Breast epithelium (tissue), 4 donors: ENCODE measurements at places on chromosomes 2 and 18.

DNA sequence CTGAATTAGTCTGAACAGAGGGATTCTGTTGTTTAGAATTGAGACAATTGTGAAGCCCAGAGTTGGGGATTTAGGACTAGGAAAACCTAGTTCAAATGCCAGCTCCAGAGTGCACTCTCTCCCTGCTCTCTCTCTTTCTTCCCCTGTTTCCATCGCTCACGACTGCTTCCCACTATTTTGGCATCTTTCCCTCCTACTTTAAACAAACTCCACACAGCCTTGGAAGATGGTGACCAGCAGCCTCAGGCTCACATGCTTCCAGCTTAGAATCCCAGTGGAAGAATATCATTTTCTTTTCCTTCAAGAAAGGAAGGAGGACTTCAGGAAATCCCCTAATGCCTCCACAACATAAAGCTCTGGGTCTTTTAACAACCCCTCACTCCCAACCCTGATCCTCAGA is 6.1 kb upstream of the DNMT3A start:
- no peaks in the 10 kb centered on the region for H3K27me3 ChIP-seq
- H3K27ac ChIP-seq, result no peak overlapping the region
- no peak for DNase-seq
- no peaks in the 10 kb centered on the region for H3K4me1 ChIP-seq

DNA sequence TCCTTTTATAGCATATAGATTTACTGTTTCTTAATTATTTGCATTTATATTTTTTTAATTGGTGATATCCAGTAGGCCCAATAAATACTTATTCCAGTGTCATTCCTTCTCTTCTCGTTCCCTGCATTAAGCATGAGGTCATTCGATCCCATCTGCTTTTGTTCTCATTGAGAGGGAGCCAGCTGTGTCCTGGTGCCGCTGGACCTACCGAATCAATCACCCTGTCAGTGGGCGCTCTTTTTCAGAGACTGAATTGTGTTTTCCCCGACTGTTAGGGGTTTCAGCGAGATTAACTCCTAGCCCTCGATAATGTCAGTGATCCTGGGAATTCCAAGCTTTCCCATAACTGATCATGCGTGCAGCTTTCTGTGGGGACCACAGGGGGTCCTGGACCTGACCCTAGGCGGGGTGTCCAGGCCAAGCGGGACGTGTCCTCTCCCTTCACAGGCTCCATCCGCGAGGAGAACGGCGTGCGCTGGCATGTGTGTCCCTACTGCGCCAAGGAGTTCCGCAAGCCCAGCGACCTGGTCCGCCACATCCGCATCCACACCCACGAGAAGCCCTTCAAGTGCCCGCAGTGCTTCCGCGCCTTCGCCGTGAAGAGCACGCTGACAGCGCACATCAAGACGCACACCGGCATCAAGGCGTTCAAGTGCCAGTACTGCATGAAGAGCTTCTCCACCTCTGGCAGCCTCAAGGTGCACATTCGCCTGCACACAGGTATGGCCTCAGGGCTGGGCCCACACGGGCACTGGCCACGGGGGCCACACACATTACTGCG is 72.4 kb downstream of the ZNF236 start:
- no peak overlapping the region for H3K27ac ChIP-seq
- no peaks in the 10 kb centered on the region for H3K4me1 ChIP-seq
- H3K27me3 ChIP-seq, result no peaks in the 10 kb centered on the region
- H3K36me3 ChIP-seq, result peaks cover 18% of the 10 kb centered on the region
- no peak for DNase-seq

DNA sequence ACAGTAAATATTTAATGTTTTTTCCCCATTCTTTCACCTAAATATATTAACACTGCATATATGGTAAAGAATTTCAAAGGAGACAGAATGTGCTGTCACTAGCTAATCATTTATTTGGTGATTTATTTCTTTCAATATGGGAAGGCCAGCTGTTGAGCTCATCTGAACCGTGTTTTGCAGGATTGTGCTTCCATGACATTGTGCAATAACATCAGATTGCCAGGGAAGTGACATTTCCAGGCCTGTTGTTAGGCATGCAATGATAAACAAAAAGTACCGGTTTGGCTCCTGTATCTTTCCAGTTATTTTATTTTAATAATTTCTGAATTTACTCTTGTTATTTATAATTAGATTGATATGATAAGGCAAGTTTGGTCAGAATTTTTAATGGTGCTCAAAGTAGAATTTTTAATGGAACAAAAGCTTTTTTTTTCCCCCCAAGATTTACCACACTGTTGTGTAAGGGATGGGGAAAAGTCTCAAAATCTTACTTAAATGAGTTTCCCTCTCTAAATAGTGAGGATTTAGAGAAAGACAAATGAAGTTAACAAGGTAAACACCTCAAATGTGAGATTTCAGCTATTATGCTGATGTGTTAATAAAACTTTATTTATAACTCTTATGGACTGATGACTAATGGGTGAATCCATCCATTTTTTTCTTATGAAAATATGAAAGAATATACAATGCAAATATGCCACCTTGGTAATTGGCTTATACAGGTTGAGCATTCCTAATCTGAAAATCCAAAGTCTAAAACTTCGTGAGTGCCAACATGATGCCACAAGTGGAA is 52.7 kb downstream of the MALT1 start:
- H3K4me1 ChIP-seq, result no peaks in the 10 kb centered on the region
- H3K36me3 ChIP-seq, result no peaks in the 10 kb centered on the region
- H3K27me3 ChIP-seq, result no peaks in the 10 kb centered on the region
- no peak overlapping the region for H3K4me3 ChIP-seq
- no peak overlapping the region for H3K27ac ChIP-seq

- DNase-seq, result no peak
- H3K4me3 ChIP-seq, result no peak overlapping the region
- H3K27me3 ChIP-seq, result no peaks in the 10 kb centered on the region
- H3K27ac ChIP-seq, result no peak overlapping the region
- H3K36me3 ChIP-seq, result no peaks in the 10 kb centered on the region
Observed at GRCh38 chr2:112917856-112918255, 6.9 kb downstream of the IL37 start.

DNA sequence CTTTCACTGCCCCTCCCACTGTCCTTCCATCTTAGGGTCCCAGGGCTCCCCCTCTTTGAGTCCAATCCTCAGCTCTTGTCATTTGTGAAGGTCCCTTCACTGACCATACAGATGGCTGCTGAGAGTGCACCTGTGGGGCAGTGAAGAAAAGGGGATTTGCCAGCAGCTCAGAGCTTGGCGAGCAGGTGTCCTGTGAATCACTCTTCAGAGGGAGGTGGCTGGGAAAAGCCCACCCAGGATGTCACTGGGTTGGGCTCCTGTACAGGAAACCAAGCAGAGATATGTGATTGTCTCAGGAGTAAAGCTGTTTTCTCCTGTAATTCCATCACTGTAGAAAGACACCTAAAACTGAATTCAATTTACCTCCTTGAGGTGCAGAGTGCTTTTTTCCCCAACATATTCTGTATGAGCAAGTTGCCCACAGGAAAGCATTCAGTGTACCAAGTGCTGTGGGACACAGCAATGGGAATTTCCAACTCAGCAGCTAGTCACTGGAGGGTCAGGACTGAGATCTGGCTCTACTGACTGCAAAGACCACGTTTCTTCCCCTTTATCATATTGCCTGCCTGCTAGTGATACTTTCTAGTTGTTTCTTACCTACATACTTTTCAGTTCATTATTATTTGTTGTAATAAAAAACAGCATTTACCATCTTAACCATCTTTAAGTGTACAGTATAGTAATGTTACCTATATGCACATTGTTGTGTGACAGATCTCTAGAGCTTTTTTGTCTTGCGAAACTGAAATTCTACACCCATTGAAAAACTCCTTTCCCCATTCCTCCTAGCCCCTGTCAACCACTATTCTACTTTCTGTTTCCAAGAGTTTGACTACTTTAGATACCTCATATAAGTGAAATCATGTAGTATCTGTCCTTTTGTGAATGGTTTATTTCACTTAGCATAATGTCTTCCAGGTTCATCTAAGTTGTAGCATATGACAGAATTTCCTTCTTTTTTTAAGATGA is 239.1 kb downstream of the TSN start:
- H3K4me1 ChIP-seq, result no peaks in the 10 kb centered on the region
- no peak for DNase-seq
- H3K36me3 ChIP-seq, result no peaks in the 10 kb centered on the region
- H3K27me3 ChIP-seq, result no peaks in the 10 kb centered on the region
- no peak overlapping the region for H3K27ac ChIP-seq

GRCh38 chr2:20479835-20480234 is 33.0 kb downstream of the RHOB start:
- H3K27me3 ChIP-seq, result no peaks in the 10 kb centered on the region
- no peaks in the 10 kb centered on the region for H3K36me3 ChIP-seq
- H3K4me1 ChIP-seq, result peaks cover 13% of the 10 kb centered on the region
- H3K4me3 ChIP-seq, result no peak overlapping the region

DNA sequence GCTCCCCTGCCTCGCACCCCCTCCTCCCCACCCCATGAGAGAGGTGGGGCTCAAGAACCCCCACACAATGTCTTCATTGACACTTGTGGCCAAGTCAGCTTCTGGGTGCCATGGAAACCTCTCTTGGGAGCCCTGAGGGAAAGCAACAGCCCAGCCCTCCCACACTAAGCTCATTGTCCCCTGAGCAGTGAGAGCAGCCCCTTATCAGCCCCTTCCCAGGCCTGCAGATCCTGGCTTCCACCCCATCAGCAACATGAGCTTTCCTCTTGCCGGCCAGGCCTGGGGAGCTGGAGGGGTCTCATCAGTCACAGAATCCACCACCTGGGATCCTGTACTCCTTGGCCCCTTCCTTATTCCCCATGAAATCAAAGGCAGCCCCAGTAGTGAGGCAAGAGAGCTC is 107.8 kb upstream of the ST3GAL5 start:
- peak; percentile 27 for DNase-seq
- H3K4me1 ChIP-seq, result peaks cover 11% of the 10 kb centered on the region
- no peaks in the 10 kb centered on the region for H3K27me3 ChIP-seq
- no peak overlapping the region for H3K4me3 ChIP-seq
- no peaks in the 10 kb centered on the region for H3K36me3 ChIP-seq
- peak overlapping the region; percentile 62 for H3K27ac ChIP-seq

DNA sequence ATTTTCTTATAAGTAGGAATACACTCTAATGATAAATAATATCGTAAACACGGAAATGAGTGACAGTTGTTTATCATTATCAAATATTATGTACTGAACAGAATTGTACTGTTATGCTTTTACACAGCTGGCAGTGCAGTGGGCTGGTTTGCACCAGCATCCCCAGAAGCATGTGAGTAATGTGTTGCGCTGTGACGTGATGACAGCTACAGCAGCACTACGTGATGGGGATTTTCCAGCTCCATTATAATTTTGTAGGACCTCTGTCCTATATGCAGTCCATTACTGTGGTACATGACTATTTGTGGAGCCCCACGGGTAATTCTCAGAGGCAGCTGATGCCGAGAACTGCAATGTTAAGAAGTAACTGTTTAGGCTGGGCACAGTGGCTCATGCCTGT is 77.3 kb upstream of the ATG16L1 start:
- H3K27ac ChIP-seq, result no peak overlapping the region
- H3K36me3 ChIP-seq, result no peaks in the 10 kb centered on the region
- no peak for DNase-seq
- H3K4me3 ChIP-seq, result no peak overlapping the region

DNA sequence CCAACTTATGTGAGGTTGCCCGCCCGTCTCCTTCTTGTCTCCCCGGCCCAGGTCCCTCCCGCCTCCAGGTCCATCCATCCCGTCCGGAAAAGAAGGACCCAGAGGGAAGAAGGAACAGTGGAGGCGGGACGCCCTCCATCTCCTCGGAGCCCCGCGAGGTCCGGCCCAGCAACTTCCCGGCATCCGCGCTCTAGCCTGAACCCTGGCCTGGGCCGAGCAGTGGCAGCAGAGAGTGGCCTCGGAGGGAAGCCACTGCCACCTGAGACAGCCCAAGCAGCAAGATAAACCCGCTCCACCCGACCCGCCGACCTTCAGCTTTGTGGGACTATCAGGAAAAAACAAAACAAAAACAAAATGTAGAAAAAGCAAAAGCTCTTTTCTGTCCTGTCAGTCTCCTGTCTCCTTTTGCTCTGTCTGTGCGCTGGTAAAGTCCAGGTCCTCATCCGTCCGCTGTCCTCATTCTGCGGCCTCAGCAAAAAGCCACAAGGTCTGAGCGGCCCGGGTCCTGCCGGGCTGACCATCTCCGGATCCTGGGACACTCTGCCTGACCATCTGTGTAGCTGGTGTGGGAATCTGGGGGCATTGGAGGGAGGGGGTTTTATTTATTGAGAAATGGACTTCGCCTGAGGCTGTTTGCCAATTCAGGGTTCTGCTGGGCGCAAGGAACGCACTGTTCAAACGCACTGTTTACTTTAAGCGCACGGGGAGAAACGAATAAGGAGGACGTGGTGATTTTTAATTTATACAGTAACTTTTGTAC is 3.1 kb downstream of the DLX1 start:
- peaks cover 25% of the 10 kb centered on the region for H3K4me1 ChIP-seq
- peaks cover 25% of the 10 kb centered on the region for H3K27me3 ChIP-seq
- H3K36me3 ChIP-seq, result no peaks in the 10 kb centered on the region
- H3K4me3 ChIP-seq, result no peak overlapping the region

DNA sequence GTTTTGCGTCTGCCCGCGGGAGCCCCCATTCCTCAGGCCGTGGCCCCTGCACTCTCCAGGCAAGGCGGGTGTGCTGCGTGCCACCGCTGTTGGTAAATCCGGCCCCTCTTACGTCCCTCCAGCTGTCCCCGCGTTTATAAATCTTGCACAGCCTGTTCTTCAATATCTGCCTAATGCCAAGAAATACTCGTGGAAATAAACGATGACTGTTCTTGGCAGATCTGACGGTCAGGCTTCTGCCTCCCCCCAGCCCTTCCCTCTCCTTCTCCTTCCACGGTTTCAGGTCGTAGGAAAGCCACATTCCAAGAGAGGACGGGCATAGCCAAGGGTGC is 20.5 kb downstream of the ODC1 start:
- peaks cover 6% of the 10 kb centered on the region for H3K27me3 ChIP-seq
- H3K27ac ChIP-seq, result no peak overlapping the region
- no peak overlapping the region for H3K4me3 ChIP-seq
- H3K36me3 ChIP-seq, result no peaks in the 10 kb centered on the region

DNA sequence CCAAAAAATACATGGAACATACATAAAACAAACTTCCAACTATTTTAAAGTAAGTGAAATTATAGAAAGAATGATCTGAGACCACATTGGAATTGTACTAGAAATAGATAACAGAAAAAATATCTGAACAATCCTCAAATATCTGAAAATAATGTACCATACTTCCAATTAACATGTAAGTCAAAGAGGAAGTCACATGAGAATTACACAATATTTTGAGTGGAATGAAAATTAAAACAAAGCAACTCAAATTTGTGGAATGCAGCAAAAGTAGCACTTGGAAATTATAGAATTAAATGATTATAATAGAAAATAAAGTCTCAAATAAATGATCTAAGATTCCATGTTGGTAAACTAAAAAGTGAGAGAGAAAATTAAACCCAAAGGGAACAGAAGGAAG is 38.3 kb upstream of the CTIF start:
- H3K36me3 ChIP-seq, result no peaks in the 10 kb centered on the region
- no peaks in the 10 kb centered on the region for H3K27me3 ChIP-seq
- no peak overlapping the region for H3K4me3 ChIP-seq
- no peaks in the 10 kb centered on the region for H3K4me1 ChIP-seq

- no peaks in the 10 kb centered on the region for H3K36me3 ChIP-seq
- H3K27me3 ChIP-seq, result no peaks in the 10 kb centered on the region
- no peak for DNase-seq
- no peaks in the 10 kb centered on the region for H3K4me1 ChIP-seq
- no peak overlapping the region for H3K4me3 ChIP-seq
Observed at GRCh38 chr18:61236356-61237057, 96.7 kb upstream of the CDH20 start.
